H1 (cell line): ENCODE measurements at places on chromosomes 16 and 17. TPM values are rescaled to one million over a fixed set of nuclear protein-coding genes. Genes with fewer than 3 reads are reported as not detected.

The CDH5 gene
- 0.32 and 0.59 TPM in 2 replicates for total RNA-seq

DNA sequence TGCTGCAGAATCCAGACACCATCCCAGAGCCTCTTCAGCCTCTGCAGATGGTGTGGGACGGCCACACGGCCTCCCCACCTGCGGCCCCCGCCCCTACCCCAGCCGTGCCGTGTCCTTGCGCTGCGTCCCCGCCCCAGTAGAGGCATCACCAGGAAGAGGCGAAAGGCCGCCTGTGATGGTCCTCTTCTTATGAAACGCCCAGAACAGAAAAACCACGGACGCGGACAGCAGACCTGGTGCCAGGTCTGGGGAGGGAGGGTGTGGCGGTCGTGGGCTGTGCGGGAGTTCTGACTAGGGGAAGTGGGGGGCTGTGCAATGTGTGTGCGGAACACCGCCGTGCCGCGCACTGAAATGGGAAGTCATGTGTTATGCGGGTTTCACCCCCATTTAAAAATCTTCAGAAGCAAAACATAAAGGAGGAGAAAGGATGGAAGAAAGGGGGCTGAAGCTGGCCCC lies 25.5 kb downstream of the ACSF3 start:
- H3K36me3 ChIP-seq: peaks cover 19% of the 10 kb centered on the region
- no peak overlapping the region for H3K27ac ChIP-seq
- H3K27me3 ChIP-seq: no peaks in the 10 kb centered on the region
- no peak overlapping the region for H3K4me3 ChIP-seq
- H3K4me1 ChIP-seq: 0 out of 2 replicates have a peak, but pooled peaks cover 4% of the 10 kb centered on the region

GRCh38 chr17:3003296-3004149 lies 59.9 kb downstream of the OR1D5 start:
- no peak overlapping the region for H3K4me3 ChIP-seq
- peaks cover 14% of the 10 kb centered on the region for H3K36me3 ChIP-seq
- DNase-seq: no peak
- no peaks in the 10 kb centered on the region for H3K4me1 ChIP-seq

- no peak overlapping the region; the same call in 1 of the 2 replicates for H3K27ac ChIP-seq
- H3K4me1 ChIP-seq: peaks cover 5% of the 10 kb centered on the region
- H3K4me3 ChIP-seq: no peak overlapping the region
- no peaks in the 10 kb centered on the region for H3K27me3 ChIP-seq
- H3K36me3 ChIP-seq: peaks cover 31% of the 10 kb centered on the region
Observed at GRCh38 chr17:7676533-7676932, 10.8 kb downstream of the TP53 start.

The TLCD3B gene
- total RNA-seq: 26.9 and 27.8 TPM in 2 replicates

The SOST gene
- not detected in 2 replicates for total RNA-seq

GRCh38 chr16:87602001-87602775 lies at the start of gene JPH3:
TSS of gene JPH3 (plus strand) at chr16:87602508. CDS start at chr16:87603147, 639 bp downstream.
- peak; percentile 87 for DNase-seq
- peak within 1 kb of the TSS; percentile 98 for H3K4me3 ChIP-seq
- H3K27me3 ChIP-seq: peaks cover 3% of the 10 kb centered on the region
- no peak within 1 kb of the TSS for H3K27ac ChIP-seq
- H3K36me3 ChIP-seq: no peaks in the 10 kb centered on the region
